ENCODE measurements at places on chromosomes 2 and 18.

DNA sequence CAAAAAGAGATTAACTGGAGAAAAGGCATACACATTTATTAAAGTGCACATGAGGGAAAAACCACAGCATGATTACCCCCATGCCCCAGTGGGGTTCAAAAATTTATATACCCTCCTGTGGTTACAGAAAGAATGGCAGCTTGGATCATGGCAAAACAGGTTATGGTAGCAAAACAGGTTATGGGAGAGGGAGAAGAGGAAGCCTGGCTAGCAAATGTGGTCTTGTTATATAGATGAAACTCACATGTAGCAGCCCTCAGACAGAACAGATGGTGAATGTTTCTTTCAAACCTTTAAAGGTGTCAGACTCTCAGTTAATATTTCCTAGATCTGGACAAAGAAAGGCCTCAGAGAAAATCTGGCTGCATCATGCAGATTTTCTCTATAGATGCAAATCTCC lies 178.2 kb upstream of the ZC3H15 start:
- DNase-seq, result no peak

DNA sequence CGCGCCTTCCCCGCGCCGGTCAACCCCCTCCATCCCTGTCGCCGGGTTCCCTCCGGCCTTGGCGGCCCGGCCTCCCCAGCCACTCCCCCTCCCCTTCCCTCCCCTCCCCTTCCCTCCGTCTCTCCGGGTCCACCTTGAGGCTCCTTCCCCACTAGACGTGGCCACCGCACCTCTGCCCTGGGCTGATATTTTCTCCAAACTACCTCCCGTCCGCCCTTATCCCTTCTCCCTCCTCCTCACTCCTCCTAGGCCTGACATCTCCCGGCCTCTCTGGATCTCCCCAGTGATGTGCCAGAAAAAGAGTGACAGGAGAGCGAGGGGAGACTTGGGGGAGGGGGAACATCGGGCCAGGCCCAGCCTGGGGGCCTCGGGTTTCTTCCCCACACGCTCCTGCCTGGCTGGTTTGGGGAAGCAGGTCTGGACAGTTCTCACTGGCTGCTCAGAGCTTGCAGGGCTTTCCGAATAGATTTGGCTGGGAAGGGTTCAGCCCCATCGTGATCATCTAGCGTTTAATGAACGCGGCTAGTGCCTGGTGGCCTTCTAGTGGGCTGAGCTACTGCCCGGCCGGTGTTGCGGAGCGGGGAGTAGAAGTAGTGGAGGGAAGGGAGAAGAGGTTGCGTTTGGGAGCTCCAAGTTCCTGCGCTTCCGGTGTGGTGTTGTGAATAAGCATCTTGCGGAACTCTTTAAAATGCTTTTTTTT lies 641 bp downstream of the MAPRE3 start:
- peak; percentile 12 for DNase-seq

- DNase-seq, result peak; percentile 61
These were observed 206.5 kb upstream of the TCF4 start for GRCh38 chr18:55794288-55795052.

GRCh38 chr2:140496714-140497113 lies 1634.1 kb downstream of the LRP1B start:
- DNase-seq, result no peak

- DNase-seq, result no peak
These were observed 273.2 kb upstream of the CCDC68 start for GRCh38 chr18:55232506-55232905.

GRCh38 chr18:47899107-47899840 lies 31.2 kb downstream of the SMAD2 start:
- DNase-seq, result no peak

GRCh38 chr2:182103526-182103925 lies 117.9 kb downstream of the PPP1R1C start:
- no peak for DNase-seq

DNA sequence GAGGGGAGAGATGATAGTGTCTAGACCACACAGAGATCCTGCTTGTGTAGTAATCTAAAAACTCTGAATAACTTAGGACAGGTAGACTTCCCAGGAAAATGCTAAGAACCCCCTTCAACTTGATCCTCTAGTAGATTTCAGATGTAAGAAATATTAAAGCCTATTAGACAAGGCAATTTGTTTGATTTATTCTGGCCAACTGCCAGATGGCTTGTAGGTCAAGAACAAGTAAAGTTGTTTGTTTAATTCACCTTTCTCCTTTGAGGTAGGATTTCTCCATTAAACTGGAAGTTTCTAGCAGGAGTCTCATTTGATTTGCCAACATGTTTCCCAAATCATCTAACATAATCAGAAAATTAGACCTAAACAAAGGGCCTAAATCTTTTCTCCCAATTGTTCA lies 48.6 kb downstream of the SH3RF3 start:
- DNase-seq, result no peak
